Esophagus squamous epithelium (tissue), 5 donors: ENCODE measurements at places on chromosomes 16 and 17.

DNA sequence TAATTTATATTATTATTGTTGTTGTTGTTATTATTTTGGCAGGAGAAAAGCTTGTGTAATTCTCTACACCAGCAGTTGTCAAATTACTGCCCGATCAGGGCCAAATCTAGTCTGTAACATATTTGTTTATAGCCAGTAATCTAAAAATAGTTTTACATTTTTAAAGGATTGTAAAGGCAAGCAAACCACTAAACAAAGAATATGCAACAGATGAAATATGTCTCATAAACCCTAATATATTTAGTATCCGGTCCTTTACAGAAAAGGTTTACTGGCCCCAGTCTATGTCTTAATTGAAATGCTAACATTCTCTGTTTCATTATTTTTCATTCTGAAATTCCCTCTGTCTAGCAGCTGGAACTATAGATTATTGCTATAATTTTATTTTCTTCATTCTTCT is 709.5 kb downstream of the KCNJ2 start:
- DNase-seq, result no peak

DNA sequence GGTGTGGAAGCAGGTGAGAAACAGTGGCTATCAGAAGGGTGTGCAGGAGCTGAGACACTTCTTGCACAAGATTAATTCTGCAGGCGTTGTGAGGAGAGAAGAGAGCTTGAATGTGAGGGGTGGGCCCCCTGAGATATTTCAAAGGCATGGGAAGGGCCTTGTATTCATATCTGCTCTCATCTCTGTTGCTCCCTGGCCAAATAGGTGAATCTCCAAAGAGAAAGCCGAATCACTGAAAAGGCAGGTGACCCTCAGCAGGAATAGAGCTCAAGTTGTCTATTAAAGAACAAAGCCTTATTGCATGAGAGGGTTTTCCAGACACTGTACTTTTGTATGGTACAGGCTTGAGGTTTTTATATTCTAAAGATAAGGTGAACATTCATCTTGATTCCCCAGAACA is 373.1 kb downstream of the TMEM114 start:
- no peak for DNase-seq

- no peak for DNase-seq
Observed at GRCh38 chr16:89187032-89187769, 13.1 kb downstream of the SLC22A31 start.

DNA sequence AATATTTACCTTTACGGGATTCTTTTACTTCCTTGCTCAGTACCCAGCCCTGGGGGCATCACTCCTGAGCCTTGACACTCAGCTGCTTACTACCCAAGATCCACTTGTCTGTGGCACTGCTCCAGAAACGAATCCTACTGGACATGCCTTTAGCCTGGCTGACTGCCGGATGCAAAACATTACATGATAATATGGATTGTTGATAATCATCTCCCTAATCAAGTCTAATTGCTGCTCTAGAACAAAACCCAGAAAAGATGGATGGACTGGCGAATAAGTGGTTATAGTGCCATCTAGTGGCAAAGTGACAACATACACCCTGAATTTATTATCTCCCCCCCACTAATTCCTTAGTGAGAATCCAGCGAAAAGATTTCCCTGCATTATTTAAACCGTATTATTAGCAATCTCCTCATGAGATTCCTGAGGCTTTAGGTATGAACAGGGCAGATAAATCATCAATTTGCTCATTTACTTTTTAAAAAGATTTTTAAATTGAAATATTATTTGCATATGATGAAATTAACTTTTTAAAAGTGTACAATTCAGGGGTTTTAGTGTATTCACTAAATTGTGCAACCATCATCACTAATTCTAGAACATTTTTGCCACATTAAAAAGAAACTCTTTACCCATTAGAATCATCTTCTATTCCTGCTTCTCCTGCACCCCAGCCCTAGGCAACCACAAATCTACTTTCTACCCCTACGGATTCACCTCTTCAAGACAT is 61.6 kb downstream of the RGS9 start:
- no peak for DNase-seq

GRCh38 chr16:80824623-80825364 is 20.4 kb upstream of the CDYL2 start:
- DNase-seq, result no peak
